ENCODE measurements at places on chromosomes 7 and 10. TPM values are rescaled to one million over a fixed set of nuclear protein-coding genes. Genes with fewer than 3 reads are reported as not detected.

DNA sequence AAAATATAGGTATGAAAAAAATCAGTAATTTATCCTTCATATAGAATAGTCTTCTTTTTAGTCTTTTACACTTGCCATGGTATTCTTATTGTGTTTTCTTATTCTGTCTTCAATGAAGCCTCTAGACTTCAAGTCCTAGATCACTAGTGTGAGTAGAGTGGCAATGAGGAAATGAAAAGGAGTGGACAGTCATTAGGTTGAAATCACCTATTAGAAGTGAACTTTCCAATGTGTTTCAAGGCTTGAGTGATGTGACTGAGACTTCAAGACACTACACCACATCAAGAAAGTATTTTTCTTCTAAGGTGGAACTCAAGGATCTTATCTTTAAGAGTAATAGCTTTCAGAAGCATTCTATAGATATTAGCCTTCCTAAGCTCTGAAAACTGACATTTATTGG, 357.8 kb upstream of the MBL2 start:
- DNase-seq = no peak

- no peak for DNase-seq
Measured at GRCh38 chr7:93198472-93198871, 27.8 kb downstream of the HEPACAM2 start.

Gene FFAR4
- polyA plus RNA-seq = not detected

Gene GIMAP4
- 0.07 TPM for polyA plus RNA-seq

Gene ITGA8
- not detected for polyA plus RNA-seq

Gene GLI3
- 2.0 TPM for polyA plus RNA-seq
